ENCODE measurements at places on chromosomes 13 and 19. TPM values are rescaled to one million over a fixed set of nuclear protein-coding genes. Genes with fewer than 3 reads are reported as not detected.
A peak's percentile ranks its signal among the peaks of the same experiment; 100 is the strongest.

- DNase-seq = no peak
These were observed 78.7 kb downstream of the SHISA2 start for GRCh38 chr13:25973085-25973484.

DNA sequence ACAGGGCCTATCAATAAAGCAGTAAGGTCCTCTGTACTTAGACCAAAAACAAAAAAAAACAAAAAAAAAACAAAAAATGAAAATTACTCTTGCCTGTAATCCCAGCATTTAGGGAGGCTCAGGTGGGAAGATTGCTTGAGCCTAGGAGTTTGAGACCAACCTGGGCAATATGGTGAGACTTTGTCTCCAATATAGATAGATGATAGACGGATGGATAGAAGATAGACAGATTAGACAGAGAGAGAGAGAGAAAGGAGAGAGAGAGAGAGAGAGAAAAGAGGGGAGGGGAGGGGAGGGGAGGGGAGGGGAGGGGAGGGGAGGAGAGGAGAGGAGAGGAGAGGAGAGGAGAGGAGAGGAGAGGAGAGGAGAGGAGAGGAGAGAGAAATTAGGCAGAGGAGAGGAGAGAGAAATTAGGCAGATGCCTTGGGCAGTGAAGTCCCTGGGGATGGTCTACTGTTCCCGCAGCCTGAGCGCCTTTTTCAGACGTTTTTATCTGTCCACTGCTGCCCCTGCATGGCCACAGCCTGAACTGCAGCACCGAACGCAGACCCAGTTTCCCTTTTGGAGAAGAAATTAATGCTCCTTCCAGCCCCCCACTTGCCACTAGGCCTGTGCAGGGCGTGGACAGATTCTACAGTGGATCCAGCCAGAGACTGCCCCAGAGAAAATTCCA is 9.8 kb upstream of the ZNF627 start:
- peak; percentile 65 for DNase-seq

DNA sequence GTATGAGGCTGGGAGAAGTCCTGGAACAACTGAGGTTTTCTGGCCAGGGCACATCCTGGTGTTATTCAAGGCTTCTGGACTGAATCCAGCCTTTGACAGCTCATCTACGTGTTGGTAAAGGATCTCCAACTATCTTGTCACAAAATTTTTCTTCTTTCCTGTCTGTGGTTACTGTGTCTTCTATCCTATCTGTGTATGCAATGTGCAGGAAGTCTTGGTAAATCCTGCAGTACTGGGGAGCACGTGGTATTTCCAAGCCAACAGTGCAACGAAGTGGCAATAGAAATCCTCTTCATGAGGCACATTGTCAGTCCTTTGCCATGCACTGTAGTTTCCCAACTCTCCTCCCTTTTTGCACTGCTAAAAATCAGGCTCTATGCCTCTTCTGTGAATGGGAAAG is 86.7 kb downstream of the ZNF100 start:
- no peak for DNase-seq

GRCh38 chr19:58279042-58279924 is 528 bp downstream of the ZNF8 start:
- DNase-seq = peak; percentile 48

DNA sequence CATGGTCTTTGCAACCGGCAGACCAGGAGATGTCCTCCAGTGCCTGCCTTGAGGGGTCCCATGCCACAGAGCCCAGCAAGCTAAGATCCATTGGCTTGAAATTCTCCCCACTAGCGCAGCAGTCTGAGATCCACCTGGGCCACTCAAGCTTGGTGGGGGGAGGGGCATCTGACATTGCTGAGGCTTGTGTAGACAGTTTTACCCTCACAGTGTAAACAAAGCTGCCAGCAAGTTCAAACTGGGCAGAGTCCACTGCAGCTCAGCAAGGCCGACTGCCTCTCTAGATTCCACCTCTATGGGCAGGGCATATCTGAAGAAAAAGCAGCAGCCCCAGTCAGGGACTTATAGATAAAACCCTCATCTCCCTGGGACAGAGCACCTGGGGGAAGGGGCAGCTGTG is 32.0 kb upstream of the ITM2B start:
- DNase-seq = no peak

DNA sequence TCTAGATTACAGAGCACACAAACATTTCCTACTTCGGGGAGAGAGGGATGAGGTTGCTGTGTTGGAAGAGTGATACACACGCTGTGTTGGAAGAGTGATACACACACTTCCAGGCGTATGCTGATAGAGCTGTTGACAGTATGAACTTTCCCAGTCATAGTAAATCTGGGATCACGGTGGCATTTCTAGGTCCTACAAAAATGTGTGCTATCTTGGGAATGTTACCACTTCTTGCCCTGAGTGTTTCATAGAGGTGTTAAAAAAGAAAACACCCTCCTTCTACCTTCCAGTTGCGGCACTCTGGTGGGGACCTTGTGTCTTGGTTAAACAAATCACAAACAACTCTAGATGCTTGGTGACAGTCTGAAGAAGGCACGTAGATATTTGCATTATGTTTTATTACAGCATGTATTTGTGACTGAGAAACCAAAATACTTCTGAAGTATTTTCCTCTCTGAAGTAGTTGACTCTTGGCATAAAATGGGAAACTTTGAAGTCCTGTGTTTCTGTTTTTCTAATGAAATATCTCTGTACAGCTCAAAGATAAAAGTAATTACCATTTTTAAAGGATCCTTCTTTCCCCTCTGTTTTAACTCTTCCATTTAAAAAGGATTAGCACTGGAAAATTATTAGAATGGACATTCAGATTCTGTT is 52.5 kb downstream of the ARHGAP35 start:
- DNase-seq = no peak

The CEACAM21 gene
- total RNA-seq = not detected

The MTUS2 gene
- under 0.01 TPM for total RNA-seq

The PLEKHA4 gene
- not detected for total RNA-seq

The PDX1 gene
- not detected for total RNA-seq

The CERS1 gene
- 1.0 TPM for total RNA-seq

The NANOS3 gene
- not detected for total RNA-seq

The TUBA3C gene
- total RNA-seq = 189 TPM

The ERICH4 gene
- not detected for total RNA-seq

All from HT1080 (cell line).